WTC11 (cell line): ENCODE measurements at places on chromosomes 2 and 18. TPM values are rescaled to one million over a fixed set of nuclear protein-coding genes. Genes with fewer than 3 reads are reported as not detected.

Gene SETBP1
- total RNA-seq, result 5.9 to 9.6 TPM (median 6.3 TPM) in 3 replicates

Gene OTX1
- 0.90 to 1.6 TPM (median 1.2 TPM) in 3 replicates for total RNA-seq

Gene DHRS9
- not detected in 3 replicates for total RNA-seq

Gene KIAA2012
- not detected in 3 replicates for total RNA-seq

Gene STPG4
- total RNA-seq, result not detected in 3 replicates

Gene ALPI
- not detected in 3 replicates for total RNA-seq

Gene WNT10A
- not detected in 3 replicates for total RNA-seq

Gene NCOA1
- total RNA-seq, result 11.3 to 16.9 TPM (median 14.2 TPM) in 3 replicates

Gene METTL8
- 47.8 to 59.1 TPM (median 53.4 TPM) in 3 replicates for total RNA-seq

Gene CRYGA
- not detected in 3 replicates for total RNA-seq

Gene TRABD2A
- total RNA-seq, result 7.1 to 12.1 TPM (median 7.5 TPM) in 3 replicates

Gene NTSR2
- total RNA-seq, result 0.16 TPM in 1 of 3 replicates, not detected in the others

Gene MYO7B
- 0.02 TPM in 1 of 3 replicates, not detected in the others for total RNA-seq

Gene SRD5A2
- 0.05 to 0.07 TPM (median 0.05 TPM) in 3 replicates for total RNA-seq

Gene AQP12A
- not detected in 3 replicates for total RNA-seq

Gene CYBRD1
- total RNA-seq, result 5.9 to 7.9 TPM (median 7.2 TPM) in 3 replicates

Gene KCNE4
- total RNA-seq, result 0.04 TPM in 1 of 3 replicates, not detected in the others

Gene NXPH2
- total RNA-seq, result 0.55 to 0.94 TPM (median 0.92 TPM) in 3 replicates

Gene IL1RL2
- 0.11 TPM in 1 of 3 replicates, not detected in the others for total RNA-seq

Gene DSEL
- total RNA-seq, result 29.3 to 33.4 TPM (median 30.1 TPM) in 3 replicates

Gene MZT2B
- total RNA-seq, result 183 to 225 TPM (median 220 TPM) in 3 replicates

Gene SNED1
- total RNA-seq, result 2.5 to 3.2 TPM (median 2.7 TPM) in 3 replicates

Gene POTEC
- not detected in 3 replicates for total RNA-seq

Gene RAD51AP2
- 0.26 to 0.37 TPM (median 0.30 TPM) in 3 replicates for total RNA-seq

Gene CCNYL1
- total RNA-seq, result 26.6 to 31.6 TPM (median 28.1 TPM) in 3 replicates

Gene RBKS
- total RNA-seq, result 1.2 to 1.7 TPM (median 1.6 TPM) in 3 replicates

Gene CD226
- 0.23 to 0.55 TPM (median 0.24 TPM) in 3 replicates for total RNA-seq

Gene SLC35F6
- 10.3 to 12.0 TPM (median 11.9 TPM) in 3 replicates for total RNA-seq

Gene IL37
- 0.30 to 0.48 TPM in 2 of 3 replicates, not detected in the other for total RNA-seq

Gene PLEKHH2
- total RNA-seq, result 5.8 to 7.1 TPM (median 7.0 TPM) in 3 replicates

Gene SDC1
- total RNA-seq, result 47.3 to 52.6 TPM (median 52.6 TPM) in 3 replicates

Gene CRYBA2
- total RNA-seq, result not detected in 3 replicates

Gene FBXO48
- 1.3 to 1.5 TPM (median 1.3 TPM) in 3 replicates for total RNA-seq

Gene BOK
- total RNA-seq, result 35.1 to 39.4 TPM (median 37.4 TPM) in 3 replicates

Gene NYAP2
- total RNA-seq, result not detected in 3 replicates

Gene TUBA3E
- total RNA-seq, result 0.18 TPM in 1 of 3 replicates, not detected in the others

Gene COL4A4
- 1.9 to 3.1 TPM (median 1.9 TPM) in 3 replicates for total RNA-seq

Gene IL1A
- total RNA-seq, result 0.34 to 0.55 TPM (median 0.42 TPM) in 3 replicates

Gene CYP20A1
- total RNA-seq, result 13.5 to 17.4 TPM (median 15.5 TPM) in 3 replicates

Gene SGPP2
- total RNA-seq, result 0.07 to 0.11 TPM (median 0.07 TPM) in 3 replicates

Gene CSRNP3
- total RNA-seq, result 7.3 to 8.0 TPM (median 8.0 TPM) in 3 replicates

Gene PPIL3
- 39.3 to 51.8 TPM (median 49.9 TPM) in 3 replicates for total RNA-seq

Gene CCDC141
- 8.5 to 10.2 TPM (median 8.8 TPM) in 3 replicates for total RNA-seq

Gene ACOXL
- total RNA-seq, result 14.6 to 15.8 TPM (median 14.9 TPM) in 3 replicates

Gene KCNK3
- total RNA-seq, result 0.22 to 0.30 TPM (median 0.30 TPM) in 3 replicates
